CD4-positive, alpha-beta T cell treated with Interleukin-15 for 4 hours (primary cell): ENCODE measurements at places on chromosomes 1 and 21.

DNA sequence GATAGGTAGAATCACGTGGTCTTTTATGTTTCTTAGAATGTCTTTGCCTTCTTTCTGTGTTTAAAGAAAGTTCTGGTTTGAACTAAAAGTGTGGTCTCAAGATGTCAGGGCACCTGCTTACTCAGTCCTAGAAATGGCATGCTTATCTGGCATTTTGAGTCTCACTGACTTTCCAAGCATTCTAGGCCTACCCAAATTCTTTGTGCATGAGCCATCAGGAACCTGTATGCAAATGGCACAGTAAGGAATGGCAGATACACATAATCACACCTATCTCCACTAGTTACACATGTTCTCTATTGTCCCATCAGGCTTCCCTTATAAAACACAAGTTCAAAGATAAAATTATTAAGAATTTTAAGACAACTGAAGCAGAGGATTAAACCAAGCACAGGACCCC lies 29.5 kb upstream of the CLCA4 start:
- no peak for DNase-seq

DNA sequence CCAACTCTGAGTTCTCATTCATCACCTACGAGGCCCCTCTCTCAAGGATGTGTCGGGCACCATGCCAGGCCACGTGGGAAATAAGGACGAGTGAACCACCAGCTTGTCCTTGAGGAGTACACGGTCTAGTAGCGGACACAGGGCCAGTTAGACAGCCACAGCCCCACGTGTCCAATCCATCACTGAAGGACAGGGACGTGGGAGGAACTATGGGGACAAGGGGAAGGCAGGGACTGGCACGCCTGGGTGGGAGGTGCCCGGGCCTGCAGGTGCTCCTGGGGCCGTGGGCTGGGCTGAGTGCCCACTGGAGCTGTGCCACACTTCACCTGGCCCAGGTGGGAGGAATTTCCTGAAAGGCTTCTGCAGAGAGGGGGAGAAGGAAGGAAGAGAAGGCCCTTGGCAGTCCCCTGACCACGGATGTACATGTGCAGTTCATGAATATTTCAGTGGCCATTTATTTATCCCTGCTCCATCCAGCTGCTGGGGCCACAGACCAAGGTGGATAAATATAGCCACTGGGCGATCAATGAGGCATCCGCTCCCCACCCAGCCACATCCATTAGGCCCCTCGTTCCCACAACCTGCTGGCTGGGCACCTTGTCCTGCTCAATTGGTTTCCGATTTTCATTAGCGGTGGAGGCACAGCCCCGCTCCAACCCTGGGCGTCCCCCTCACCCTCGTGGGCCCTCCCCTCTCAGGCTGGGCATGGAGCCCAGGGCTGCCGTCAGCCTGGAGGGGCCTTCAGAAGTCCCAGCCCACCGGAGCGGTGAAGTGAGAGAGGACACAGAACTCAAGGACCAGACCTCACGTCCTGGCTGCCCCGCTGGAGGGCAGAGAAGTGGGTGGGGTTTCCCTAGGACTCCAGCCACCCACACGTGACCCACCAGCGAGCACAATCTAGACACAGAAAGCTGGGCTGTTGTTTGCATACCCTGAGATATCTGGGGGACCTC lies 59.5 kb downstream of the CASZ1 start:
- DNase-seq = no peak

GRCh38 chr1:243378669-243379068 lies 122.8 kb downstream of the SDCCAG8 start:
- no peak for DNase-seq

DNA sequence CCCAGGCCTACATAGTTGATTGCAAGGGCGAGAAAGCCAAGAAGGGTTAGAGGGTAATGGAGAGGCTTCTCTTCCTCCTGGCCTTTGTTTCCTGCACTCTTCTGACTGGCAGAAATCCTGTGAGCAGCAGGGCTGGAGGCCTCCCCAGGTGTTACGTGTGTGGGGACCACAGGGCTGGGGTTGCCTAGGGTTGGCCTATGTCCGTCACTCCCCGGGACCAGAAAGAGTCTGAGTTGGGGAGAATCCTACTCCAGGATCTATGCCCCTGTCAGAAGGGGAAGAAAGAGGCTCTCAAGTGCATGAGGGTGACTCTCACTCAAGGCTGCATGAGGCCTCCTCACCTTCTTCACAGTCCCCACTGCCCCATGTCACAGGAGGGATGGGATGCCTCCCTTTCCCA lies 38.5 kb downstream of the IGFN1 start:
- DNase-seq = no peak

- no peak for DNase-seq
Measured at GRCh38 chr1:106232128-106232527, 824.3 kb upstream of the PRMT6 start.

DNA sequence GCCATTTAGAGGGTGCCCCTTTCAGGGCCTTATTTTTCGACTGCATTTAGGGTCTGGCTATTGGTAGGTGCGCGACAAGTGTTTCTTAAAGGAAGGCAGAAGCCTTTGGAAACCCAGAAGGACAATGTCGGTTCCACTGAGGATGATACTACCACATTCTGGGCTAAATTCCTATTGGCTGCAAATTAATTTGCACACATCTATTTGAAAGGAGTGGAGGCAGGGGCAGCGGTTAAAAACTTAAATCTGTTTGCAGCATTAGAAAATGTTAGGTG lies 1.1 kb downstream of the PATJ start:
- DNase-seq = no peak

DNA sequence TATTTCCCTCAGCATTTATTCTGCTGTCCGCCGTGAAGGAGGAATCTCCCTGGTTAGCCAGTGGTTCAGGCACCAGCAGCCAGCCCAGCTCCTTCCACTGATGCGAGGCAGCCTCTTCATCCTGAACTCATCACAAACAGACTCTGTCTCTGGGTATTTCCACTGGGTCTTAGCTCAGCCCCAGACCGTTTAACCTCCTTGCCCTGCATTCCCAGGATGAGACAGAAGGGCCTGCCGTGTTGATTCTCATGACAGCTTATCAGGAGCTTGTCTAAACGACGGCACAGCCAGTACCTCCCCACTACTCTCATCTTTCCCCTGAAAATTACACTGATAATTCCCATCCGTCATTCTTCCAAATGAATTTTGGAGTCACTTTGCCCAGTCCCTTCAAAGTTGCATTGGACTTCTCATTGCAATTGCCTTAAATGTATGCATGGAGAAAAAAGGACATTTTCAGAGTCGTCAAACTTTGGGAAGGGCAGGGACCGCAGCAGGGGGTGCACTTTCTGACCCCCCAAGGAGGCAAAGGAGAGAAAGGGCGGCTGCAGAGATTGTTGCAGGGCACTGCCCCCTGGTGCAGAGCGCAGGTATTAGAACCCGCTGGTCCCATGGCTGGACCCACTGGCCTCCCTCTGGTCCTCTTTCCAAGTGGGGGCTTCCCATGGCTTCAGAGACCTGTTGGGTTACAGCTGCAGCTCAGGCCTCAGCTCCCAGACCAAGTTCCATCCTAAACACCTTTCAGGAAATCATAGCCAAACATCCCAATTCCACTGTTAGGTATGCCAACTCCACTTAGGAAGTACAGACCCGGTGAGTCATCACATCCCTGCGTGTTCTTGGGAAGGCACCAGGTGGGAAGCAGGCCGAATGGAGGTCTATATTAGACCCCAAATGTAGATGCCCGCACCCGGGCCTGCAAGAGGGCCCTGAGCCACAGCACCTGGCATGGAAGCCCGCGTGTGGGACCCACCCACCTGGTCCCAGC lies 3.7 kb upstream of the MEGF6 start:
- no peak for DNase-seq

DNA sequence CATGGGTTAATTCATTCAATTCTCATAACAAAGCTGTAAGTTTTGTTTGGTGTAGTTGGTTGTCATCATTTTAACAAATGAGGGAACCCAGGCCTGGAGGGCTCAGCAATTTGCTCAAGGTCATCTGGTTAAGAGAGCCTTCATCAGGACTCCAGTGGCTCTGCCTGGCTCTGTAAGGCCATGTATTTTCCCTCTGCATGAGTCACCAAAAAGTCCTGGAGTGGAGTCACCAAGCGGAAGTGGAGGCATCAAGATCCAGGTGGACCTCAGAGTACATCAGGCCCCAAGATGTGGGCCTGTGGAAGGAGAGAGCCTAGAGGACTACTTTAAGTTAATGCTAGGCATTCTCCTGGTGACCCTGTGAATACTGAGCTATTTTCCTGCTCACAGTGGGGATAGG lies 30.0 kb upstream of the RBM15 start:
- no peak for DNase-seq

DNA sequence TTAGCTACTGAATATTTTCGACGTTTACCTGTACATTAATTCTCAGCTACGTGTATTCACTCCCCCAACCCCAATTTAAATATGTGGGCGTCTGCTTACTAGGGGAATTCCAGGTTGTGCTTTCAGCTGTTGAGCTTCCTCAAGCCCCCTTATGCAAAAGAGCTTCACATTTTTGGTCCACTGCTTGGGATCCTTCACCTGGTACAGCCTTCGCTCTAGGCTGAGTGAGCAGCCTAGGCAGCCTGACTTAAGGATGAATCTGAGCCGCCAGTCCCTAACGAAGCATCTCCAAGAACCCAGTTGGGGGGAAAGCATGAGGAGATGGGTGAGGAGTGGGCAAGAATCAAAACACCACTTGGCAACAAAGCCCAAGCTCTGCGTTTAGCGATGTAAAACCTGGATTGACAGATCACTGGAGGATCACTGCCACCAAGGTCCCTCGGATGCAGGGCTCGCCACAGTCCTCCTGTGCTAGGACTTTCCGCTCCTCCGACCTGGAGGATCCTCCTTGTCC lies 674 bp downstream of the BCL10 start:
- DNase-seq = peak; percentile 18

GRCh38 chr21:44919913-44920693 lies 596 bp downstream of the ITGB2 start:
- no peak for DNase-seq

GRCh38 chr1:89598450-89599331 lies 34.2 kb upstream of the LRRC8C start:
- peak; percentile 52 for DNase-seq

GRCh38 chr1:78619032-78619431 lies 1.2 kb upstream of the IFI44L start:
- DNase-seq = no peak

DNA sequence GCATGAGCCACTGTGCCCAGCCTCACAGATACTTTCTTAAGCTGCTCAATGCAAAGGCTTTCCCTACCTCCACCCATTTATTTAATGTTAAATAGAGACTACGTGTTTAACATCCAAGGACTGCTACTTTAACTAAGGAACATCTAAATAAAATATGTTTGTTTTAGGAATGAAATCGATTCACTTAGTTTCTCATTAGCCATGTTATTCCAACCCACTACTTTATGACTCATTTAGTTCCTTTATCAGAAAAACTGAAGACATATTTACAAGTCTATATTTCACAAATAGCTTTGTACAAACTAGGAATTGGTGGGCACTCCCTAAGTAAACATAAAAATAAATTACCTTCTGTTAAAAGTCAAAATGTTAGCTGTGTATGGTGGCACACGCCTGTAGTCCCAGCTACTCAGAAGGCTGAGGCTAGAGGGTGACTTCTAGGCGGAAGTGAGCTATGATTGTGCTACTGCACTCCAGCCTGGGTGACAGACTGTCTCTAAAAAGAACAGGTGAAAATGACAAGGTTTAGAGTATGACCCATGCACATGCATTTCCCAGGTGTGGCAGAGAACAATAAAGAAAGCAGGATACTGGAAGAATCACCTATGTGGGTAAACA lies 39.9 kb upstream of the AK4 start:
- no peak for DNase-seq

DNA sequence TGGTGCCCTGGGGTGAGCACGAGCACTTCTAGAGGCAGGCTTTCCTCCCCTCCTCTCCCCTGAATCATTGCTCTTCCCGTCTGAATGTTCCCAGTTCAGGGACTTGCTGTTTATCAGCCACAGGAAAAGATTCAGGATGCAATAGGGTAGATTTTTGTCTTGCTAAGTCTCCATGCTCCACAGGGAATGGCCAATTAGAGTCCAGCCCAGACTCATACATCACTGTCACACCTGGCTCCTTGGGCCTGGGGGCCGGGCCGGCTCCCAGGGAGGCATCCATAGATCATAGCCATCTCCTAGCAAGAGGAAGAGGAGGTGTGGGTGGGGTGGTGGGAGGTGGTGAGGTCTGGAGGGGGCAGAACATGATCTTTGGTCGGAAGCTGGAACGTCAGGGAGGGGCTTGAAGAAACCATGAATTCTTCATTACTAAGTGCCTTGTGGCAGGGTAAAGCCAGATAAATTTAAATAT lies 83.4 kb downstream of the LRRN2 start:
- no peak for DNase-seq

DNA sequence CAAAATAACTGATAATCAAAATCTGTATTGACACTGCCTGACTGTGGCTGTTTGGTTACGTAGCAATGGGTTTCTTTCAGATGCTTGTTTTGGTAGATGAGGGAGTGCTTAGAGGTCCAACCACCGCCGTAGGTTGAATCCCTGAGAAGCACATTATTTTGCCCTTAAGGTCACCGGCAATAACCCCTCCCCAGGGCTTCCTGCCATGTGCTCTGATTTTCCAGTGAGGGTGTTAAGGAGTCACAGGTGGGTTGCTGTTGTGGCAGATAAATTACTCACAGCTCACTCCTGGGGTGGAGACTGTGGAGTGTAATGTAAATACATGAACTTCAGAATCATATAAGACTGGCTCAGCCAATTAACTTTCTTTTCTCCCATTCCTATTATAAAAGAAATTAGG lies 81.5 kb upstream of the ZP4 start:
- no peak for DNase-seq

DNA sequence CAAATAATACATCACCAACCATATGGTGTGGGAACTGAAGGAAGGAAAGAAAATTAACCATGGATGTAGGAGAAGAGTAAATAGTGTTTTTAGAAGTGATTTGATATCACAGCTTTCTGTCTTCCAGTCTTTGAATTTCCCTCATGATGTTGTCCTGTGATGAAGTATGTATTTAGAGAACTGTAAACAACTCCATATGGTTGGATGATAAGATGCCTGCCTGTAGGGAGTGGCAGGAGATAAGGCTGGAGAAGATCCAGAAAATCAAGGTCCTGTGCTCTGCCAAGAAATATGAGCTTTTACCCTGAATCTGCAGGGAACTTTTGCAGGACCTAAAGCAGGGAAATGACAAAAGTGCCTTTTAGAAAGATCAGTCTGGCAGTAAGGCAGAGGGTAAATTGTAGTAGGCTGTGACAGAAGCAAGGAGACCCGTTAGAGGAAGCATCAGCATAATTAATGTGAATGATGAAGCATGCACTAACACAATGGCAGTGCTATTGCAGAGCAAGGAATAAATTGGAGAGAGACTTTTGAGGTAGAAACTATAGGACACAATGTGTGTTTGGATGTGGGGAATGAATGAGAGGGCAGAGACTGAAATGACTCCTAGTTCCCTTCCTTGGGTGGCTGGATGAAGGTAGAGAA lies 21.9 kb downstream of the CEPT1 start:
- DNase-seq = no peak
